ACHN (cell line): ENCODE measurements at places on chromosomes 11 and 22.

DNA sequence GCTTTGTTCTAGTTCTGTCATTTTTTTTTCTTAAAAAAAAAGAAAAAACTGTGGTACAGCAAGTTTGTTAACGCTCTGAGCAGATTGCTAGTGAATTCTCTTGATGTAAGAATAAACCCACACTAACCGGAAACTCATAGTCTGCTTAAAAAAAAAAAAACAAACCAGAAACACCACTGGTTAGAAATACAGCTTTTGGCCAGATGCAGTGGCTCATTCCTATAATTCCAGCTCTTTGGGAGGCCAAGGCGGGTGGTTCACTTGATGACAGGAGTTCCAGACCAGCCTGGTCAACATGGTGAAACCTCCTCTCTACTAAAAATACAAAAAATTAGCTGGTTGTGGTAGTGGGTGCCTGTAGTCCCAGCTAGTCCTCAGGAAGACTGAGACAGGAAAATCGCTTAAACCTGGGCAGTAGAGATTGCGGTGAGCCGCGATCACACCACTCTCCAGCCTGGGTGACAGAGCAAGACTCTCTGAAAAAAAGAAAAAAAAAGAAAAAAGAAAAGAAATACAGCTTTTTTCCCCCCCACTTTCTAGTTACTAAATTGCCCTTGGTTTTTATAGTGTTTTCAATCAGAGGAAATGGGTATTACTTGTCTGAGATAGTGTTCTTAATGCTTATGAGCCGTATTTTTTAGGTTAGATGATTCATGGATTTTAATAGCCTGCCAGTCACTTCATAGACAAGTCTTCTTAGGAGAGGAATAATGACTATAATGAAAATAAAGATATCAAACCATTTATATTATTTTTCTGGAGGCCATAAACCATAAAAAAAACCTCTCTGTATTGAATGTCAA lies 222.8 kb downstream of the DDX10 start:
- no peak for DNase-seq

DNA sequence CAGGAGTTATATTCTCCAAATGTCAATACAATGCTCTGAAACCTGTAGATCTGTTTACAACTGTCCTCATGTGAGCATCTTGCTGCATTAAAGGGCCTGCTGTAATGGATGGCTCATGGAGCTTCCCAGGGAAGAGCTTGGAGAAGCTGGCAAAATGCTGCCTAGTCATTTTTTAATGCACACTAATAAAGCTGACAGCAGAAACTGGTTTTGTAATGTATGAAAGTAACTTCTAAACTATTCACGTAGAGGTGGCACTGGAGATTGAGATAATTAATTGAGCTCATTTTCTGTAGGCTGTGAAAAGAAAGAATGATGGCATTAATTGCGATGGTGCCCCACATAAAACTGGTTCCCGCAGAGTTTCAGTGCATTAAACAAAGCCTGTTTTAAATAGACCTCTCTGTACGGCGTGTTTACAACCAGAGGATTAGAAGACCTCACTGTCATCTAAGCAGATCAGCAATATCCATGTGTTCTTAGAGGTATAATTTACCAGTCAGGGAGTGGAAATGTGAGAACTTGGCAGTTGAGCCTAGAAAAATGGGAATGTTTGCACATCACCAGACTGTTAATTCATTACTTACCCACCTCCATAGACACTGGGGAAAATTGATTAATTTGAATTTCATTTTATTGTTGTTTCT lies 16.0 kb downstream of the POLA2 start:
- DNase-seq = no peak

- no peak for DNase-seq
Measured at GRCh38 chr22:50626314-50626849, 1.6 kb downstream of the ARSA start.

- no peak for DNase-seq
Measured at GRCh38 chr11:118691926-118692830, 12.7 kb upstream of the TREH start.

- no peak for DNase-seq
Measured at GRCh38 chr11:115886422-115886733, 382.2 kb upstream of the CADM1 start.

DNA sequence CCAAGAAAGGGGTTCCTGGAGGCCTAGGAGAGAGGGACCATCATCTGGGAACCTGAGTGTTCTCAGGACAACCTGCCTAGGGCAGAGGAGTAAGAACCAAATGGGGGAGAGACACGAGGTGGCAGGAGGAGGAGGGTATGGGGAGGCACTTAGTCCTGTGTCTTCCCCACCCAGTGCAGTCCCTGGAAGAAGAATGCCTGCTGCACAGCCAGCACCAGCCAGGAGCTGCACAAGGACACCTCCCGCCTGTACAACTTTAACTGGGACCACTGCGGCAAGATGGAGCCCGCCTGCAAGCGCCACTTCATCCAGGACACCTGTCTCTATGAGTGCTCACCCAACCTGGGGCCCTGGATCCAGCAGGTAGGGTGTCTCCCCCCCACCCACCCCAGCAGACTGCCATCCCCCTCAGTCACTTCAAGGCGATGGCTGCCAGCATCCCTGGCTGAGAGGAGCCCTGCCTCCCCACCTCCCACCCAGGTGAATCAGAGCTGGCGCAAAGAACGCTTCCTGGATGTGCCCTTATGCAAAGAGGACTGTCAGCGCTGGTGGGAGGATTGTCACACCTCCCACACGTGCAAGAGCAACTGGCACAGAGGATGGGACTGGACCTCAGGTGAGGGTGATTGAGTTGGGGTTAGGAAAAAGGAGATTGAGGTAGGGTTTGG lies 3.7 kb upstream of the INPPL1 start:
- no peak for DNase-seq

- DNase-seq = no peak
Measured at GRCh38 chr11:131980888-131981668, 610.7 kb downstream of the NTM start.

DNA sequence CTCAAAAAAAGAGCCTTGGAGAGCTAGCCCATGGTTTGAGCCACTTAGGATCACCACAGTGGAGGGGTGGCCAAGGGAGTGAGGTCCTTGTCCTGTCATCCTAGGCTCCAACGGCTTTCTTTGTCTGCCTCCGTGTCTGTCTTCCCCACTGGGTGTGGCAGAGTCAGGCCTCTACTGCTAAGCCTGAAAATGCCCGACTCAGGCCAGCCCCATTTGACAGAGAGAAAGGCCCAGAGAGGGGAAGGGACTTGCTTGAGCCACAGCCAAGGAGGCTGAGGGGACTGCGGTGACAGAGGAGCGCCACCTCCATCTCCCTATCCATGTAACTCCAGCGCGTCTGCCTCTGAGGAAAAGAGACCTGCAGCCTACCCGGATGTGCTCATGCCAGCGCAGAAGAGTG lies 27.8 kb upstream of the CD82 start:
- DNase-seq = no peak

DNA sequence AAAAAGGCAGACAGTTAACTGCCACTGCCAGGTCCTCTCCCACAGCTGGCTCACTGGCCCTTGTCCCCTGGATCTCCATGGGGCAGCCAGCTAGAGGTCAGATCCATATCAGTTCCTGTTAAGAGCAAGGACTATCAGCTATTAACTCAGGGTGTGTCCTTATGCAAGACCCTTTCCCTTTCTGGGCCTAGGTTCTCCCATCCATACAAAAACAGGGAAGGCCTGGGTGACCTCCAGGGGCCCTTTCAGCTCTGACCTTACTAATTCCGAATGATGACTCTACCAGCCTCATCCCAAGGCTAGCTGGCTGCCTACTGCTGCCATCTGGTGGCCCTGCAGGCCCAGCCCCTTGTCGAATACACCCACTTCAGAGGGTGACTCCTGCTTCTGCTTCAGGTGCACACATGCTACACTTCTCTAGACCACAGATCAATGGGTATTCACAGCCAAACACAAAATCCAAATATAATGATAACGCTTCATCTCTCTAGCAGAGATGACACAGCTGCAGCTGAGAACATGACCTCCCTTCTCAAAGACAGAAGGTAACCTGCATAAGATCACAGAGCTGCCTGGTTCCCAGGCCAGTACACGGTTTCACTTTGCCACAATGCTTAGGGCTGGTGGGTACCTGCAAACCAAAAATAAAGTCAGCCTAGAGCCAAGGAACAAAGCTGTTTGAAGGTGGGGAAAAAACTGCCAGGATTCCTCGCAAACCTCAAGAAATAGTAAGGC lies 34.1 kb downstream of the SERGEF start:
- peak; percentile 39 for DNase-seq

DNA sequence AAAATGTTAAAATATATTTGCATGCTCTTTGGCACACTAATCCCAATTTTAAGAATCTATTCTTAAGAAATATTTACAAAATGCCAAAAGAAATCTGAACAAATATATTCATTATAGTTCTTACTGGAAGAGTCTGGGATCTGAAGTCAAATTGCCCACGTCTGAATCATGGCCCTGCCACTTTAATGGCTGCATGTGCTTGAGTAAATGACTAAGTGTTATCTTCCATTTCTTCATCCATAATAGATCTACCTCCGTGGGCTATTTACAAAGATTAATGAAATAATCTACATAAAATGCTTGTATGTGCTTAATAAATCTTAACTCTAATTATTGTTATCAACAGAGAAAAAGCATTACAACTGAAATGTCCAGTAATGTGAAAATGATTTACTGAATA lies 24.5 kb upstream of the DKK3 start:
- DNase-seq = no peak

DNA sequence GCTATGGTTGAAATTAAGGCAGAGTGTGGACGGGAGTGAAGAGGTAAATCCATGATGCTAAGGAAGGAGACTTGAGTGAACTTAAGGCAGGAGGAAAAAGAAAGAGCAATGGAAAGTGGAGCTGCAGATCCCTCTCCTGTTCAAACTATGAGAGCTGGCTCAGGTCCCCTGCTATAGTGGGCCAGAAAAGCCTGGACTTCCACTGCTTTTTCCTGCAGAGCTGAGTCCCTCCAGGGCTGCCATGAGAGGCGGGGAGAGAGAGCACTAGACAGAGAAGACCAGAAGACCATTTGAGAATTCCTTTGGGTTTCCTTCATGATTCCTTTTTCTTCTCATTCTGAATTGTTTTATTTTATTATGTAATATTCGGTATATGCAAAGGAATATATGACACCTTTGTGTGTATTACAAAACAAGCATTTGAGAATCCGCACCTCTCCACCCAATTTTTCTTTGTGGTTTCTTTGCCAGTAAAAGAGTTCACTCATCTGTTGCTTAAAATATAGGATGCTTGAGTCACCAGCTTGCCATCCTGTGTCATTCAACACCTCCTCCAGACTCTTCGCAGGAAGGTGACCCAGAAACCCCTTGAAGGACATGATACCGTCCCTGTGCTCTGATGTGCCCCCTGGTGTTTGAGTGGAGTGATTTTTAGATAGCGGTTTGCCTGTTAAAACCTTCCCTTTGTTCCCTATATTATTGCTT lies 24.4 kb downstream of the SREBF2 start:
- peak; percentile 58 for DNase-seq

DNA sequence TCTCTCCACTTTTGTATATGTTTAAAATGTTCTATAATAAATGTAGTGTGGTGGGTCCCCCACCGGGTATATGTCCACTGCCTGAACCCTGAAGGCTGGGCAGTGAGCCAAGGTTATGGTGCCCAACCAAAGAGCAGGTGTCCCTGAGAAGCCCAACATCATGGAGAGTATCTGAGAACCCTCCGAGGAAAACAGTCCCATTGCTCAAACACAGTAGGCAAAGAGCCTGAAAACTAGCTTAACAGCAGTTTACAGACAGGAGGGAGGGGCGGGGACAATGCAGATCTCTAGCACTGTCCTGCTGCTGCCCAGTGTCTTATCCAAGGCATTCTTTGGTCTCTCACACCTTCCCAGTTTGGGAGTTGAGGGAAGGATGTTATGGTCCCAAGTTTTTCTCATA lies 91.0 kb downstream of the TMPRSS5 start:
- DNase-seq = no peak

- DNase-seq = no peak
Measured at GRCh38 chr11:121829159-121829643, 286.8 kb downstream of the BLID start.

- no peak for DNase-seq
Measured at GRCh38 chr22:22906907-22907550, 19.4 kb downstream of the IGLL5 start.

DNA sequence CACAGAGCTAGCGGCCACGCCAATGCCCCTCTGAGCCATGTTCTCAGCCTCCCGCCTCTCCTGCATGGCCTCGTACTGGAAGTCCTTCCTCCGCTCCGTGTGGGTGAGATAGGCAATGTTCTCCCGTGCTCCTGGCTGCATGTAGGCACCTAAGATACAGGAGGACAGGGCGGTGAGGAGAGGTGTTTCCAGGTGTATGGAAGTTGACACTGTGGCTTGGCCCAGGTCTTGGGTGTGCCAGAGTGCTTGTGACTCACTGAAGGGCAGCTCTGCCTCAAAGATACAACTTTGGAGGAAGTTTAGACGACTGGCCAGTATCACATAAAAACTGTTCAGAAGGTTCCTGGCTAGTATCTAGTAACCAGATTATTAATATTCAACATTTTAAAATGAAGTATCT lies 8.5 kb downstream of the SRRD start:
- no peak for DNase-seq

DNA sequence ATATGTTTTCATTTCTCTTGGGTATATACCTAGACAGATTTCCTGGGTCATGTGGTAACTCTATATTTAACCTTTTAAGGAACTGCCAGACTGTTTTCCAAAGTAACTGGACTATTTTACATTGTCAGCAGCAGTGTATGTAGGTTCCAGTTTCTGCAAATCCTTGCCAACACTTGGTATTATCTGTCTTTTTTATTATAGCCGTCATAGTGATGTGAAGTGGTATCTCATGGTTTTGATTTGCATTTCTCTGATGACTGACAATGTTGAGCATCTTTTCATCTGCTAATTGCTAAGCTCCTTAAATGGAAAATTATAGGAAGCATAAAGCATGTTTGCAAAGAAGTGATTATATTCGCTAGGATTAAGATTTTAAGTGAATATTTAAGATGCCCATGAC lies 13.9 kb downstream of the NNMT start:
- no peak for DNase-seq

DNA sequence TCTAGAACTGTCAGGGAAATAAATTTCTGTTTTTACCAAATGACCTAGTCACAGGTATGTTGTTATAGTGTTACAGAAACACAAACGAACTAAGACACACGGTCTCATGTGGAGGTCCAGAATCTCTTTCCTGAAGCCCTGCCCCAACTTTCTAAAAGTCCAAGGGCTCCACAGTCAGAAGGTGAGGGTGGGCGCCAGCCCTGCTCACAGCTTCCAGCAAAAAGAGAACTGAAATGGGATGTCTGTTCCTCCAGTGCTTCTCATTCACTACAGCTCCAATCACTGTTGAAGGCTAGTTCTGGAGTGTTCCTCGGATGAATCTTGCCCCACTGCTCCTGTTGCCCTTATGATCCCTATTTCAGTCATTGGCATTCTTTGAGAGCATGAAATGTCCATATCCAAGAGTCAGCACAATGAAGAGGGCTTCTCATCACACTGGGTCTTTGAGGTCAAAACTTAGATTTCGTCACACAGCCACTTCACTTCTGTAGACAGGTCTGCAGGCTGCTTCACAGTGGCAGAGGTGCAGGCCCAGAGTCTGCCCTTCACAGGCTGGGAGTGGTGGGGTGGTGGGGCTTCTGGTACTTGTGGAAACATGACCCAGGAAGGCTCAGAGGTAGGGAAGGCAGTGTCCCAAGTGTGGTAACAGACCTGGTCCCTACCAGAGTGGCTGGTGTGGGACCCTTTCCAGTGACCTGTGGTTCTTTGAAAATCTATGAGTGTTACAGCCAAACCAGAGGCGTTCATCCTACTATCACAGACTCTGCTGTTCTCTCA lies 34.9 kb downstream of the FAM181B start:
- DNase-seq = no peak

GRCh38 chr22:42862045-42862734 lies 5.1 kb upstream of the ARFGAP3 start:
- DNase-seq = no peak

GRCh38 chr11:105857728-105858127 lies 164.3 kb downstream of the MSANTD4 start:
- no peak for DNase-seq

- DNase-seq = no peak
Measured at GRCh38 chr11:5131584-5132335, 6.4 kb downstream of the OR52A5 start.
